ENCODE measurements at places on chromosomes 3 and 15.

- DNase-seq, result no peak
Observed at GRCh38 chr3:192931825-192932224, 14.2 kb upstream of the MB21D2 start.

DNA sequence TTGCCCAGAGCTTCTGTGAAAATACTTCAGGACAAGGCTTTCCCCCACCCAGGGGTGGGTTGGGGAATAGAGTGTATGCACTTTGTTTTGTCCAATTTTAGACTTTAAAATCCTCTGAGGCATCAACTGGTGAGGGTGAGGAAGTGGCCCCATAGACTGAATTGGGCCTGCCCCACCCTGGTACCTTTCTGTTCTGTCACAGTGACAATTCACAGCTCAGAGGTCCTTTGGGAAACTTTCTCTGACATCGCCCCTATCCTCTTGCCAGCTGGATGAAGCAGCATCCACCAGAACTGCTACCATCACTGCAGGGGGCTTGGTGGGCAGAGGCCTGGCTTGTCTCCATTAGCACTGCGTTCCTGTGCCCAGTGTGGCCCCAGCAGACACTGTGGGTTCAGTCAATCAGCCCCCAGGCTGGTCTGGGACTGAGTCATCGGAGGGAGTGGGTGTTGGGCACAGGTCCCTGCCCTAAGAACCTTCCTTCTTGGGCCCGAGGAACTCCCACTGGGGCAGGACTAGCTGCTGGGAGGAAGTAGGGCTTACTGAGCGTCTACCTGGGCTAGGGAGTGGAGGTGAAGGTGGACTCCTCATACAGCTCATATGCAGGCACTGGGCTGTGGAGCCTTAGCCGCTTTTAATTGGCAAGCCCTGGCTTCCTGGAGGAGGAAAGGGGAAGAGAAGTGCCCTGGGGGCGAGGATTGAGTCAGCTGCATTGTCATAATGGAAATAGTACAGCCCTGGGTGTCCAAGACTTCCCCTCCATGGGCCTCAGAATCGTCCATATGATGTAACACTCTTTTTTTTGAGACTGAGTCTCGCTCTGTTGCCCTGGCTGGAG, 1.5 kb upstream of the PPM1M start:
- peak; percentile 89 for DNase-seq

GRCh38 chr15:44883199-44883877, 73.1 kb upstream of the TERB2 start:
- DNase-seq, result peak; percentile 6

- no peak for DNase-seq
Observed at GRCh38 chr3:49329186-49329585, 10.7 kb downstream of the USP4 start.

Measured in ELR (cell line).